ENCODE measurements at places on chromosomes 5 and 9. TPM values are rescaled to one million over a fixed set of nuclear protein-coding genes. Genes with fewer than 3 reads are reported as not detected.

DNA sequence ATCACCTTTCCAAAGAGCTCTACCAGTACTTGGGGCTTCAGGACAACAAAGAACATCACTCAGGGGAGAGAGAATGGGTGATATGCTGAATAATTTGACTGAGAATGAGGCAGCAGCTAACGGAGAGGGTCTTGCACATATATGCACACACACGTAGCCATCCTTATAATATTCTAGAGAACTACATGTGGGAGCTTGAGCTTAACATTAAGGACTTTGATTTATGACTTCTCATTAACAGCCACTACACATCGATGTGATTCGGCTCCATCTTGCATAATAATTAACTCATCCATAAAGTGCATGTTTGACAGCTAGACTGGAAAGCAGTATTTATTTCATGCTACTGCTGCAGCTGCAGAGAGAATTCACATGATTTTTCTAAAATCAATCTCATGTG lies 163.4 kb downstream of the RAB3C start:
- H3K36me3 ChIP-seq, result no peaks in the 10 kb centered on the region
- no peaks in the 10 kb centered on the region for H3K4me1 ChIP-seq
- H3K4me3 ChIP-seq, result no peak overlapping the region
- H3K27me3 ChIP-seq, result no peaks in the 10 kb centered on the region
- DNase-seq, result no peak
- no peak overlapping the region for H3K27ac ChIP-seq

The PCDHGA2 gene
- 1.4 TPM for total RNA-seq

GRCh38 chr5:58202941-58203444 lies 256.9 kb downstream of the PLK2 start:
- H3K27ac ChIP-seq, result no peak overlapping the region
- no peak overlapping the region for H3K4me3 ChIP-seq
- H3K36me3 ChIP-seq, result no peaks in the 10 kb centered on the region
- H3K27me3 ChIP-seq, result no peaks in the 10 kb centered on the region

The PCDHGA3 gene
- total RNA-seq, result 0.55 TPM

DNA sequence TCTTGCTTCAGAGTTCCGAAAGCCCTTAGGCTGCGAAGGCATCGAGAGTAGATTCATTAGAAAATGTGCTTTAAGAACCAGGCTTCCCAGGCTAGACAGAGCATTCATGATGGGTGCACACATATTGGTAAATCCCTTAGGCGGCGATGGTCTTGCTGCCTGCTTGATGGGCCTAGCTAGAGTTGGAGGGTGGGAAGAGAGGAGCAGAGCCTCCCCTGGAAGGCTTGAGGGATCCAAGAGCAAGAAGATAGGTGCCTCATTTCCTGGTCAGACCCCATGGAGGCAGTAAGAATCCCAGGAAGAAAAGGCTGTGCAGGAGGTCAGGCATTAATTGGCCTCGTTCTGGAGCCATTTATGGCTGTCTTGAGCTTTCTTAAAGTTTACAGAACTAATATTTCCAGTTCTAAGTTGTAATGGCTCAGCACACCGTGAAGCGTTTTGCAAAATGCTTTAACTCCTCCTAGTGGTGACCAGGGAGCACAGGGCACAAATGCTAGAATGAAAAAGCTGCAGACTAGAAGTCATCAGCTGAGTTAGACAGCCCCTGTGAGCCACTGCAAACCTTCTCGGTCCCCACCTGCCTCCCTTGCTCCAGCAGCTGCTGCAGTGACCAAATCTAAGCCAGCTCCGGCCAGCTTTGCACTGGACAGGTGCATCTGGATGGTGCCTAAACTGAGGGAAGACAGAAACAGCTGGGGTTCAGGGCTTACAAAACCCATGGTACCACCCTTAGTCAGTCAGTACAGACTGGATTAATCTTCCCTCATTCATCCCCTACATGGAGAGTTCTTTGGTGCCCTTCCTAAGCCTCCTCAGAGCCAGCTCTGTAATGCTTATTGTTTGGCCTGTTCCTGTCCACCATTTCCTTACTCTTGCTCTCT lies 14.7 kb downstream of the SLC45A2 start:
- no peaks in the 10 kb centered on the region for H3K36me3 ChIP-seq
- H3K4me3 ChIP-seq, result no peak overlapping the region
- H3K27ac ChIP-seq, result no peak overlapping the region
- DNase-seq, result no peak
- no peaks in the 10 kb centered on the region for H3K4me1 ChIP-seq

The PAIP2 gene
- 13.8 TPM for total RNA-seq

DNA sequence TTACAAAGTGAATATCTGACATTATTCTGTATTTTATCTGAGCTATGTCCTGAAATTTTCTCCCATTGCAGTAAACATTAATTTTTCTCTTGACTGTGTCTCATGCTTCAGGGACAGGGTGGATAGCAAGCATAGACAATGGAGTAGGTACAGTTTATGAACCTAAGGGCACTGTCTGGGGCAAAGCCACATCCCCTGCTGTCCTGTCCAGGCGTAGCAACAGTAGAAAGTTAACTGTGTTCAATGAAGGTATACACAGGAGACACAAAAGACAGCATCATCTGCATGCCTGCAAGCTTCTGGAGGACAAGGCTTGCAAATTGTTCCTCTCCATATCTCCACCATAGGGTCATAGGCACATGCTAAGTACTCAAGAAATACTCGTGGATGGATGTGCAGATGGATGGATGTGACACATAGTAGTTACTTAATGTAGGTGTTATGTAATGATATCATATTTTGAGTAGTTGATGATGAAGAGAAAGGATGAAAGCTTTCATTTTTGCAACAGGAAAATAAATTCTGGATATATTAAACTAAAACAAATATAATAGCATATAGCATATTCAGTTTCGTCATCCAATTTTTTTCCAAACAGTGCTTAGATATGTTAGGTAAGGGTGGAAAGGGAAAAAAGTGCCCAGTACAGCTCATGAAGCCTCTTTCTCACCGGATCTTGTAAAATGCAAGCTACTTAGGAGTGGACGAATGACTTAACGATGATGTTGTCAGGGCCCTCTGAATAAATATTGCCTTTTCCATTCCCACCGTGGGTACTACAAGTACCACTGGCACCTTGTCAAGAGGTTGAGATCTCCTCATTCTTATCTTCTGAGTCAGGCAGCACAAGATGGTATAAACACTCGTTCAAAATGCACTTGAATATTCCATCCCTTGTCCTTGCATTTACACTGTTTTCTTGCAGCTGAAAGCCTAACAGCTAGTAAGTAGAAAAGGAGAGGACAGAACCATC lies 19.9 kb upstream of the ZSWIM6 start:
- DNase-seq, result no peak
- H3K36me3 ChIP-seq, result no peaks in the 10 kb centered on the region
- H3K27me3 ChIP-seq, result no peaks in the 10 kb centered on the region
- no peak overlapping the region for H3K27ac ChIP-seq
- no peak overlapping the region for H3K4me3 ChIP-seq
- no peaks in the 10 kb centered on the region for H3K4me1 ChIP-seq

The POLR1E gene
- 10.2 TPM for total RNA-seq

DNA sequence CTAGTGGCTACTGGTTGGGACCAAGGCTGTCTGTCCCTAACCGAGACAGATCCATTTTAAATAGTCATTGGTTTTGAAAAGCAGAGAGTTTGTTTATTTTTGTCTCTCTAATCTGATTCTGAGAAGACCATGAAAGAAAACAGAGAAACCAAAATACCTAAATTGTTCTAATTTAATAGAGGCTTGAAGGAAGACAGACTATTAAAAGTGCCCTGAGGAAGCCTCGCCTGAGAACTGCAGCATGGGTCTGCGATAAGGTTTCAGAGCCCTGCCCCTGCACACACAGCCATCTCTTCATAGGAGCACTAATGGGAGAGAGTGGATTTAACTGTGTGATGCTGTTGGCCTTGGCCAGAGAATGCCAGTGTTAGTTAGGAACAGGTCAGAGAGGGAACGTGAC lies 175.5 kb upstream of the SV2C start:
- H3K4me3 ChIP-seq, result no peak overlapping the region
- no peak for DNase-seq
- no peak overlapping the region for H3K27ac ChIP-seq

All from transverse colon (tissue), 4 donors.